Cortex of kidney (tissue), 1 donor: ENCODE measurements at places on chromosomes 1 and 21.

- DNase-seq = no peak
Measured at GRCh38 chr21:44884097-44884496, 10.6 kb upstream of the PTTG1IP start.

DNA sequence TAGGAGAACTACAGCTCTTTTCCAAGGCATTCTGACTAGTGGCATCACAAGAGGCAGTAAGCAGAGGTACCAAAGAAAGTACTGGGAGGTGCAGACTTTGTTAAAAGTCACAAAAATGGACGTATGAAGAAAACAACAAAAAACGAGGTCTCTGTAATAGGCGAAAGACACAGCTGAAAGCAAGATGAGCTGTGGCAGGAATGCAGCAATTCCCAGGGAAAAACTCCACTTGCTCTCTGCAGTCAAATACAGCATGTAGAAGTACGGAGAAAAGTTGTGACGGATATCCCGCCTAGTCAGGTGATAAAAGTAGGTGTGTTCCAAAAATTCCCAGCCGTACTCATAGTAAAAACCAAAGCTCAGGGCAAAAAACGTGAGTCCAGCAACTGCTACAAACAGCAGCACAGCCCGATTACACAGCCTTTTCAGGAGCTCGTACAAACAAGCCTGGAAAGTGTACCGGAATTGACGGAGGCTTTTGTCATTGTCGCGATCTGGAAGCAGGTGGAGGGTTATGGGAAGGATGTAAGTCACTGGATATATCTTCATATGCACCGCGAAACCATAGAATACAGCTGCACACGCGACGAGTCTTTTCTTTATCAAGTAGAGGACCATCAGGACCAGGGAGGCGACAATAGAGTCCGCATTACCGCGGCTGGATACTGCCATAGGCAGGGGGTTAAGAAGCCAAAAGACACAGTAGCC, 979 bp downstream of the PIGM start:
- no peak for DNase-seq

- no peak for DNase-seq
Measured at GRCh38 chr1:107434361-107434693, 293.5 kb downstream of the NTNG1 start.

GRCh38 chr1:115091572-115091971, 2.3 kb upstream of the TSPAN2 start:
- no peak for DNase-seq

DNA sequence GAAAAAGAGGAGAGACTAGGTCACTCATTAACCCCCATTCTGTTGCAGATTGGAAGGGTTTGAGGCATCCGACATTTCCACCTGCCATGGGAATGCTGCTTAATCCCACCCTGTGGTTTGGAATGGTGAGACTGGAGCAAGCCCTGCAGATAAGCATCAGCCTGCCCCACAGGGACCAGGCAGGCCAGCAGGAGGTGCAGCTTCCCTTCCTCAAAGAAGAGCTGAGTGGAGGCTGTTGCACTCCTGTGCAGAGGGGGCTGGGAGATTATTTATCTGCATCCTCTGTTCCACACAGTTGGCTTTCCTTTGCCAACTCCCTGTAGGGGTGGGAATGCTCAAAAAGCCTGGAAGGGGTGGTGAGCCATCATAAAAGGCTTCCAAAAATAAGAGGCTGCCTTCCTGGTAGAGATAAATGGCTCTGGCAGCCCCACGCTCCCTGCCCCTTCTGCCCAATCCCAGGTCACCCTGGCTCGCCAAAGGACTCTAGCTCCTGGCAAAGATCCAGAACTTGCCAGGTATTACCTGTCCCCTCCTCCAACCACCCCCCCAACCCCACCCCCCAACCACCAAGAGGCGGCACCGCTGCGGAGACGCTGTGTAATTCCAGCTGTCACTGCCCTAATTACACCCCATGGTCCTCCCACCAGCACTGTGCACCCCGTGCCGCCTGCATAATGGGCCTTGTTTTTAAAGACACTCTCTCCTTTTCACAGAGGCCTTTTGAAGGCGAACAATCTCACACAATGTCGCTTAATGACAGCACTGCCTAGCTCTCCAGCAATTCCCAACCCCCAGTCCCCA, 83.0 kb upstream of the ZC3H12A start:
- no peak for DNase-seq

DNA sequence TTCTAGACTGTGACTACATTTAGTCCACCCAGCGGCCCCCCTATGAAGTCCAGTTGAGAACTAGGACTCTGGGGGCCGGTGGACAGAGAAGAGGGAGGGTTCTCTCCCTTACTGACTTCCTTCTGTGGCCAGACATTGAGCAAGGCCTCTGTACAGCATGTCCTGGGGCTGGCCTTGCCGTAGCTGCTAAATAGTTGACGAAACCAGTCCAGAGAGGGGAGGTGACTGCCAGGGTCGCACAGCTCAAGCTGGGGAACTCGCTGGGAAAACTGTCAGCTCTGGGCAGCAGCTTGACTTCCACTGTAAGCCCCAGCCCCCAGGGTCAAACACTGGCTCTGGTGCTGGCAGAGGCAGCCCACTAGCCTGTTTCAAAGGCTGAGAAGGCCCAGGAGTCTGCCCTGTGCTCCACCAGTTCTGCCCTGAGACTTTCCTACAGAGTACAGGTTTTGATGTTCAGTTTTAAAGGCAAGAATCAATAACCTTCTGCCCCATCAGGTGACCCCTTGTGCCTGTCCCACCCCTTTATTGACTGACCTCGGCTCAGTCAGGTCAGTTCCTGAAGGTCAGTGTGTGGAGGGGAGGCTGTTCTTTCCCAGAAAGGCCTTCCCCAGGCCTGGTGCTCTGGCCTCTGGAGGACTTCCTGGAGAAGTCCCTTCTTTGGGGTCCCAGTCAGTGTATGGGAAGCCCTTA, 14.1 kb downstream of the PCSK9 start:
- DNase-seq = no peak
